ENCODE measurements at places on chromosomes 2 and 18.

GRCh38 chr2:210527286-210527685 is 29.1 kb upstream of the CPS1 start:
- DNase-seq = no peak

DNA sequence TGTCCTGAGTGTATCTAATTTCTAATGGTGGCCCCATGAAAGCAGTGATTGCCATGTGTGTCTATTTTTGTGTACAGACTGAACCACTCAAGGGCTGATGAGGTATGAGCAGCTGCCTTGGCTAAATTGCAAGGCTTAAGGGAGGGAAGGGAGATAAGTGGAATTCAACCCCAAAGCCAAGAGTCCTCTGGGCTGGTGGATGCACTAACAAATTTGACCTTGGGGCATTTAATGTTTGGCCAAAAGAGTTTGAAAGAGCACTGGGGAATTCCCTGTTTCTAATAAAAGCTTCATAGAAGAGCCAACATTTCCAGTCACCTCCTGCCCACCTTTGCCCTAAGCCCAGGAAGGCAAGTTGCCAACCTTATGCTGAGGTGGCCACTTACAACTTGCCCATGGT is 172.1 kb downstream of the SETBP1 start:
- DNase-seq = no peak

GRCh38 chr2:9105601-9106337 is 100.8 kb upstream of the ASAP2 start:
- no peak for DNase-seq

- DNase-seq = no peak
Measured at GRCh38 chr18:58572680-58573079, 56.2 kb downstream of the ALPK2 start.

DNA sequence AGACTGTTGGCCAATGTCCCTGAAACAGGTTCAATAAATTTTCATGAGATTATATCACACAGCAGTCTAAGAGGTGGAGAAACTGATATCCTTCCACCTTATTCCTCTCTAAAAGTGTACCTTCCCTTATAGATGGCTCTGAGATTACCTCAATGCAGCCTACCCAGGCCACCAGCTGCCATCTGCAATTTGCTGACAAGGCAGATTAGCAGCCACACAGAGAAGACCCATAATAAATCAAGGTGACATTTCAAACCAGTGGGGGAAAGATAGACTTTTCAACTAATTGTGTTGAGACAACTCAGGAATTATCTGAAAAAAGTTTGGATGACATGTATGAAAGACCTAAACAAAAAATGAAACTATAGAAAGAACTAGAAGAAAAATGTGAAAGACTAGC is 43.2 kb downstream of the ZBTB7C start:
- no peak for DNase-seq

DNA sequence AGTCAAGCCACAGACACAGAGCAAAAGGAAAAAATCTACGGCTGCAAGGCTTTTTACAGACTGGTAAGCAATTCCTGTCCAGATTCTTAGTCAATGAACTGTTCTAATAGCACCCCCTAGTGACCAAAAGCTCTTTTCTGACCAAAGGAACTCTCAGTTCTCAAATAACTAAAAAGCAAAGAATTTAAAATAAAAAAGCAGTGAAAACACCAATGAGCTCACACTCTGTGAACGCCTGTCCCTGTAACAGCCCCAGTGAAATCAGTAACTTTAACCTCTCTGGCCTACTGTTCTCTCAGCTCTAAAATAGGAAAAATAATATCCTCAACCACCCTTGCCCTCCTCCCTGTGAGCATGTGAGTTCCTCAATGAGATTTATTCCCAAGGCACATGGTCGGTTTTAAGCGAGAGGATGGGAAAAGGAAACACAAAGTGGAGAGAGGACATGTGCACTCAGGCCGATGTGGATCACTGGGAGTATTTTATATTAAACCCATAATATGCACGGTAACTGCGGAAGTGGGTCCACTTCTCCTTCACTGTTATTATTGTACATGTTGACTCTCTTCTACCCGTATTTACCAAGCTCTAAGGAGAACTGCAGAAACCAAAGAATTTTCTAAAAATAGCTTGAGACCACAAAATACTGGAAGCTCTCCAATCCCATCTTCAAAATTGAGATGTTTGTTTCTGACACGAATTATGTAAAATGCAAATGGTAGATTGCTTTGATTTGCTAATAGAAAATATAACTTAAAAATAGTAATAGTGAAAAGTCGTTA is 128.5 kb downstream of the STK39 start:
- no peak for DNase-seq

DNA sequence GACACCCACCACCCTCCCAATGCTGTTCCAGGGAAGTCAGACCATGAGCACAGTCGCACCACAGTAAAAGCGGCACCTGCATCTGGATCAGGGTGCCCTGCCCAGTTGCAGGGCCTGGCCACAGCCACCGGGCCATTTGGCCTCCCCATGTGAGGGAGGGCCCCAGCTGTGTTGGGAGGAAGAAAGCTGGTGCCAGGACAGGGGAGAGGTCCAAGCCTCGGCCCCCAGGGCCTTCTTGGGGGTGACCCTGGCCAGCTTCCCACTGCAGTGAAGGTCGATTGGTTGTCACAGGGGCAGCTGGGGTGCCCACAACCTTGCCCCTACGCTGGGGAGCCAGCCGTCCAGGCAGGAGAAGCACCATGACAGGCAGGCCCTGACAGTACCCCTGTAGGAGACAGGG is 183.2 kb upstream of the RAB6C start:
- DNase-seq = no peak

DNA sequence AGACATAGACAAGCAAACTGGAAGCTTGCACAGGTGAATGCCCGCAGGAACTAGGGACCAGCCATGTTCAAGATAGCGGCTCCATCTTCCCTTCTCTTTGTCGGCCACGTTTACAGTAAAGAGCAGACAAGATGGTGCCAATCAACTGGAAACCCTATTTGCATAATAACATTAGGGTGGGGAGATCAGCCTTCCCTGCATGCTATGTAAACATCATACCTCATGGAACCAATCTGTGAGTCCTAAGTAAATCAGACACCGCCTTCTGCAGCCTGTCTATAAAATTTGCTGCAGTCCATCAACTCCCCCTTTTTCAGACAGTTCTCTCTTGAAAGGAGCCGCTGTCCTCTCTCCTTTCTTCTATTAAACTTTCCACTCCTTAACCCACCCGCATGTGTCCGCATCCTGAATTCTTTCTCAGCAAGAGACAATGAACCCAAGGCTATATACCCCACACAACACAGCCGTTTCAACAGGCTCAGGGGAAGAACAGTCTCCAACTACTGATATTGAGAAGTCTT is 384.4 kb downstream of the EIPR1 start:
- DNase-seq = no peak

- DNase-seq = no peak
Measured at GRCh38 chr18:36539674-36540231, 242.2 kb downstream of the FHOD3 start.

- no peak for DNase-seq
Measured at GRCh38 chr2:135962366-135963123, 22.9 kb downstream of the DARS1 start.

- DNase-seq = no peak
Measured at GRCh38 chr18:25449046-25449445, 97.1 kb upstream of the ZNF521 start.

GRCh38 chr18:79118797-79119196 is 49.6 kb downstream of the ATP9B start:
- DNase-seq = no peak

GRCh38 chr2:118980022-118980421 is 38.0 kb downstream of the MARCO start:
- DNase-seq = no peak

DNA sequence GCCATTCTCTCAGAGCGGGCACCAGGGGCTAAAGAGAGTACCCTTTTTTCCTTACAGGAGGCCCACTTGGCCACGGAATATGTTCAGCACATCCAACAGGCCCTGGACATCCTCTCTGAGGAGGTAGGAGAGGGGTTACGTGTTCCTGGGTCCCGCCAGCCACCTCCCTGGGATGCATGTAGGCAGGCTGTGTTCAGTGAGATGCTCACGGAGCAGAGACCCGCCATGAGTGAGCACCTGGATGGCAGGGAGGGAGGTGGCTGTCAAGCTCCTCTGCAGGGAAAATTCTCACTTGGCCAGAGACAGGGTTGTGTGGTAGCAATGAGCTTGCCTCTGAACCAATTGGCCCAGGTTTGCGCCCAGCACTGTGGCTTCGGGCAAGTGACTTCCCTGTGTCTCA is 123.1 kb upstream of the PPP1CB start:
- no peak for DNase-seq

DNA sequence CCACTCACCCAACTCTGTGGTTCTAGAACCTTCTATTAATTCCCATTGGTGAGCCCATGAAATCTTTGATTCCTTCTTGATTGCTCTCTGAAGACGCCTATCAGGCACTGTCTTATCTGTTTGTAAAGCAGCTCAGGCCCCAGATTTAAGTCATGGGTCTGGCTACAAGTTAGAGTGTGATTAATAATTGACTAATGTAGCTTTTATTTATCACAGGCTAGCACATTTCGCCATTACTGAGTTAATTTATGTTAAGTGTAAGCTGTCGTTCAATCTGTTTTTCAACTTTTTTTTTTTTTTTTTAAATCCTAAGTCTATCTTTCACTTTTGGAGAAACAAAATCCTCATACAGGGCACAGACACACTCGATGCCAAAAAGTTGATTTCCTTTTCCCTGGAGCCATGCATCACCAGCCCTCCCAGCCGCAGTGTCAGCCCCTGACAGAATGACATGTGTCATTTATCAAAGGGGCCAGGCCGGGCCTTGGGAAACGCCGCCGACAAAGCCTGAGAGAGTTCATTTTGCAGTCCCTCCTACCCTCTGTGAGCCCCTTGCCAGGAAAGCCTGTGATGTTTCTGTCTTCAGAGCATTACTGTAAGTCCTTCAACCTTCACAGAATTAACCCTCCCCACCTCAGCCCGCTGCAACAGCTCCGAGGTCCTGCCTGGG is 15.8 kb downstream of the TSHZ1 start:
- DNase-seq = no peak

Measured in caudate nucleus (tissue), 63 donors.